Heart right ventricle (tissue), 16 donors: ENCODE measurements at places on chromosomes 5 and 9. TPM values are rescaled to one million over a fixed set of nuclear protein-coding genes. Genes with fewer than 3 reads are reported as not detected.

DNA sequence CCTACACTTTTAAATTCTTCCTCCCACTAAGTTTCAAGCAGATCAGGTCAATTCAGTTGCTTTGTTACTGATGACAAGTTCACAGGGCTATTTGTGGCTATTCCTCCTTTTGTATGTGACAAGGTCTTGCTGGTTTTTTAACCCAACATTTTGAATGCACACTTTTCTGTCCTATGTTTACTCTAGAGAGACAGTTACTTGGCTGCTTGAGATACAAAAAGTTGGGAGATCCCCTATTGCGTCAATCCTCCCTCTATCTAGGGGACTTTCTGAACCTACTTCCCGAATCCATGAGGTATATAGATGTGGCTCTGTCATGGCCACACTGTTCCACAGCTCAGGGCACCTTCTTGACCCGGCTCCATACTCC lies 386.7 kb downstream of the NTRK2 start:
- no peak for DNase-seq

GRCh38 chr5:113065626-113066025 lies 89.0 kb downstream of the DCP2 start:
- DNase-seq: no peak

DNA sequence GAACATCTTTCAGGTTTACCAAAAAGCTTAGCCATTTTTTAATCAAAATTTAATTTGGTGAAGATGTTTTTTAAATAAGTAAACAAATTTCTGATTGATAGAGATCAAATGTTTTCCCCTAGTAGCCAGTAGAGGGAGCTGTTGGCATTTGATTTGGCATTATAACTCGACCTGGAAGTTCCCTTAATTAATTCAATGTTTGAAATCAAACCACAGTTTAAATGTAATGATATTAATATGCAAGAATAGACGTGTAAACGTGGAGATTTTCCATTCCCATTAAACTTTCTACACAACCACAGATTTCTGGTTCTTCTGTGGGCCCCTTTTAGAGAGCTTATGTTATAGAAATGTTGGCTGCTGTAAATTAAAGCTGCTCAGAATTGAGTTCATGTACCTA lies 148.1 kb upstream of the MPDZ start:
- no peak for DNase-seq

GRCh38 chr5:173745557-173745956 lies 129.1 kb upstream of the BOD1 start:
- DNase-seq: no peak

DNA sequence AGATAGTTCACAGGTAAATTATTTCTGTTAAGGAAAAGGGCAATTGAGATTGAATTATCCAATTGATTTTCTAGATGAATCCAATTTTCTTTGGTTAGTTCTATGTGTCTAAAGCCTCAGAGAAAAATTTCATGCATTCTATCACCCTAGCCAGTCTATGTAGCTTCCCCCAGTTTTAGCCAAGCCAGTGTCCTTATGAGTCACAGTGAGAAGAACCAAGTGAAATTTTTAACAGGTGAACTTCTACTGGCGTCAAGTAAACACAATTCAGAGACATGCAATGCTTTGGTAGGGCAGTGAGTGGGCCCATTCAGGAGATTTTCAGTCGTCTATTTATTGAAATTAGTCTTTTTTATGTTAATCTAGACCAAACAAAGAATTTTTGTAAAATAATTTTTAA lies 1077.4 kb upstream of the ARRDC3 start:
- no peak for DNase-seq

GRCh38 chr5:121726991-121727390 lies 124.7 kb upstream of the FTMT start:
- DNase-seq: no peak

- DNase-seq: no peak
These were observed 40.5 kb downstream of the SMIM23 start for GRCh38 chr5:171826132-171826531.

GRCh38 chr9:111715471-111715870 lies 54.1 kb downstream of the GNG10 start:
- no peak for DNase-seq

DNA sequence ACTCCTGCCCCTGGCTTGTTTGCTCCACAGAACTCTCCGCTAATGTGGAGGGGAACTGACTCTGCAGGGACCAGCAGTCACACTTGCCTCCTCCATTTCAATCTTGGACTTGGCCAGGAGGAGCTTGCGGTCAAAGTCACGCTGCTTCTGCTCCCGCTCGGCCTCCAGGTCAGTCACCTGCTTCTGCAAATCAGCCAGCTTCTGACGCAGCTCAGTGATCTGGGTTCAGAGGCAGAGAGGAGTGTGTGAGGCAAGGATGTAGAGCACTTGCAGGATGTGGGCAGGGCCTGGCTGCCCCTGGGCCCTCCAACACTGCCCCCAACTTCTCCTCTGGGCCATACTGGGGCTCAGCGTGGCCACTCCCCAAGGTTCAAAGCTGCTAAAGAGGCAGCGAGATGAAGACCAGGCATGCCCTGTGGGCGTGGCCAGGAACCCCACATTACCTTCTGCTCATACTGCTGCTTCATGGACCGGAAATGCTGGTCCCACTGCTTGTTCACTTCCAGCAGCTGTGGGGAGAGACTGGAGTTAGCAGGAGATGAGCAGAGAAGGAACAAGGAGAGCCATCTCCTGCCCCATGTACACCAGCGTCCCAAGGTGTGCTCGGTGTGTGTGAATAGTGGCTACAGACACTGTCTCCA lies 22.2 kb downstream of the GPX3 start:
- no peak for DNase-seq

Gene CLIC3
- 9.5 TPM for polyA plus RNA-seq

Gene RAI14
- polyA plus RNA-seq: 6.6 TPM

Gene SLC31A2
- polyA plus RNA-seq: 10.3 TPM

Gene PDZD2
- polyA plus RNA-seq: 9.0 TPM

Gene CCDC152
- 0.81 TPM for polyA plus RNA-seq

Gene SAPCD2
- 0.23 TPM for polyA plus RNA-seq
